ENCODE measurements at places on chromosomes 5 and 9. TPM values are rescaled to one million over a fixed set of nuclear protein-coding genes. Genes with fewer than 3 reads are reported as not detected.

Gene SLC23A1
- total RNA-seq: not detected

Gene SLIT3
- 1.5 TPM for total RNA-seq

Gene COL5A1
- total RNA-seq: 401 TPM

Gene KCNV2
- total RNA-seq: not detected

Gene IRX2
- total RNA-seq: 0.97 TPM

Gene NTRK2
- 27.5 TPM for total RNA-seq

Gene IFNK
- total RNA-seq: not detected

Gene FOXI1
- not detected for total RNA-seq

Gene CKMT2
- 0.39 TPM for total RNA-seq

Gene KLF9
- 62.0 TPM for total RNA-seq

Gene ZNF169
- total RNA-seq: 5.9 TPM

Gene TAF1L
- under 0.01 TPM for total RNA-seq

Gene SLC6A18
- total RNA-seq: not detected

Gene QRFP
- total RNA-seq: not detected

Gene LVRN
- 1.6 TPM for total RNA-seq

Gene BHMT
- total RNA-seq: 2.5 TPM

Gene DNAH5
- total RNA-seq: 1.2 TPM

Gene ACTL7B
- total RNA-seq: not detected

Gene PROB1
- total RNA-seq: 0.78 TPM

Gene RAD50
- total RNA-seq: 52.6 TPM

Gene FGF10
- total RNA-seq: 2.2 TPM

Gene FGF1
- total RNA-seq: 124 TPM

Gene DOCK8
- 4.4 TPM for total RNA-seq

Gene DTWD2
- 8.0 TPM for total RNA-seq

Gene CSF2
- total RNA-seq: not detected

Gene TRIM36
- total RNA-seq: 0.13 TPM

Gene SLC6A19
- total RNA-seq: not detected

Gene CD14
- 5.3 TPM for total RNA-seq

Gene OR1B1
- 0.11 TPM for total RNA-seq

Gene TBC1D13
- total RNA-seq: 17.5 TPM

Gene JAKMIP2
- 0.54 TPM for total RNA-seq

Gene RASGRF2
- total RNA-seq: 0.13 TPM

Gene STING1
- 90.4 TPM for total RNA-seq

Gene CAMLG
- total RNA-seq: 52.9 TPM

Gene KCNN2
- total RNA-seq: not detected

Gene SOHLH1
- not detected for total RNA-seq

Gene DMRT3
- not detected for total RNA-seq

Gene PRLR
- total RNA-seq: 1.6 TPM

Gene OR1Q1
- total RNA-seq: not detected

Gene SGCD
- total RNA-seq: 71.9 TPM

Gene STOM
- total RNA-seq: 475 TPM

Data from articular chondrocyte of knee joint (primary cell).